ENCODE measurements at places on chromosomes 16 and 17. TPM values are rescaled to one million over a fixed set of nuclear protein-coding genes. Genes with fewer than 3 reads are reported as not detected.
A peak's percentile ranks its signal among the peaks of the same experiment; 100 is the strongest.

DOC2A gene
- total RNA-seq: 1.8 TPM

NUDT7 gene
- total RNA-seq: 8.0 TPM

HOXB8 gene
- total RNA-seq: not detected

IL34 gene
- not detected for total RNA-seq

CACNB1 gene
- total RNA-seq: 13.1 TPM

NPIPB2 gene
- 4.9 TPM for total RNA-seq

NPIPA1 gene
- 76.9 TPM for total RNA-seq

EARS2 gene
- total RNA-seq: 29.1 TPM

PRKCB gene
- total RNA-seq: 101 TPM

GPR142 gene
- total RNA-seq: not detected

NHLRC4 gene
- total RNA-seq: 0.72 TPM

DNA sequence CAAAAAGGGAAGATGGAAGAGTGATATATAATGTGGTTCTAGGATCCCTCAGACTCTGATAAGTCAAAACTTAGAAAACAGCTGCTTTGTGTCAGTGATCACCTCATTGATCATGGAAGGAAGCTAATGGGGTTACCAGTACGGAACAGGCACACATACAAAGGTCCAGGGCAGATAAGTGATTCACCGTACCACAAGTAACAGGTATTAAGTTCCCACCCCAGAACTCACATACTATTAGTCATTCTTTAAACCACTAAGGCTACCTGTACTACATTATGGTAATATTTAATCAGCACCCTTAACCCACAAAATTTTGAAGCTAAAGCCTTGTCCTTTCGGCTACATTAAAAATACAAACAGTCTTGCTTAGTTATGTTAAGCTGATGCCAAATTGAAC, 17.4 kb downstream of the RNF43 start:
- H3K36me3 ChIP-seq: no peaks in the 10 kb centered on the region
- no peaks in the 10 kb centered on the region for H3K27me3 ChIP-seq
- H3K4me1 ChIP-seq: peaks cover 8% of the 10 kb centered on the region
- no peak overlapping the region for H3K4me3 ChIP-seq

GRCh38 chr16:25372716-25373115, 115.1 kb upstream of the ZKSCAN2 start:
- H3K4me3 ChIP-seq: no peak overlapping the region
- H3K36me3 ChIP-seq: no peaks in the 10 kb centered on the region
- no peaks in the 10 kb centered on the region for H3K4me1 ChIP-seq
- DNase-seq: no peak

- H3K27me3 ChIP-seq: no peaks in the 10 kb centered on the region
- no peak overlapping the region for H3K4me3 ChIP-seq
- DNase-seq: no peak
Measured at GRCh38 chr17:7468804-7469389, 10.5 kb downstream of the ZBTB4 start.

DNA sequence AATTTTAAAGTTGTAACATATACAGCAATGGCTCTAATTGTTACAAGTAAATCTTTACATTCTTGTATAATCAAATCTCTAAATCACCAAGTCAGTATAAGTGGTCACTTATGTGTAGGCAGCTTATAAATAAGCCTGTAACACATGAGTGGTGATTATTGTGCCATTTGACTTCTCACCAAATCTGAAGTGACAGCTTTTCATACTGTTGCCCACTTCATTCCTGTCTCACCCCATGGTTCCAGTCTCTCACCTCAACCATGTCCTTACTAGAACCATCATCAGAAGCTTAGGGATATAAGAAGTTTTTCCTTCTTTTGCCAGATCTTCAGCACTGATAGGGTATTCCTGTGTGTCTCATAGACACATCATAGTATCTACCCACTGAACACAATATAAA, 23.5 kb downstream of the TNRC6A start:
- H3K27ac ChIP-seq: peak overlapping the region; percentile 85
- no peak overlapping the region for H3K4me3 ChIP-seq
- no peaks in the 10 kb centered on the region for H3K27me3 ChIP-seq
- H3K4me1 ChIP-seq: peaks cover 61% of the 10 kb centered on the region
- peaks cover 20% of the 10 kb centered on the region for H3K36me3 ChIP-seq

- no peak overlapping the region for H3K27ac ChIP-seq
- H3K36me3 ChIP-seq: no peaks in the 10 kb centered on the region
- DNase-seq: no peak
- H3K4me3 ChIP-seq: no peak overlapping the region
Measured at GRCh38 chr16:57693550-57693949, 1.1 kb upstream of the DRC7 start.

GRCh38 chr16:85402910-85403692, 210.0 kb upstream of the GSE1 start:
- peak overlapping the region; percentile 69 for H3K27ac ChIP-seq
- H3K36me3 ChIP-seq: no peaks in the 10 kb centered on the region
- no peaks in the 10 kb centered on the region for H3K27me3 ChIP-seq
- peaks cover 4% of the 10 kb centered on the region for H3K4me1 ChIP-seq
- DNase-seq: peak; percentile 71

GRCh38 chr17:42399121-42399520, 10.9 kb upstream of the STAT3 start:
- H3K36me3 ChIP-seq: no peaks in the 10 kb centered on the region
- no peak overlapping the region for H3K4me3 ChIP-seq
- no peak overlapping the region for H3K27ac ChIP-seq

DNA sequence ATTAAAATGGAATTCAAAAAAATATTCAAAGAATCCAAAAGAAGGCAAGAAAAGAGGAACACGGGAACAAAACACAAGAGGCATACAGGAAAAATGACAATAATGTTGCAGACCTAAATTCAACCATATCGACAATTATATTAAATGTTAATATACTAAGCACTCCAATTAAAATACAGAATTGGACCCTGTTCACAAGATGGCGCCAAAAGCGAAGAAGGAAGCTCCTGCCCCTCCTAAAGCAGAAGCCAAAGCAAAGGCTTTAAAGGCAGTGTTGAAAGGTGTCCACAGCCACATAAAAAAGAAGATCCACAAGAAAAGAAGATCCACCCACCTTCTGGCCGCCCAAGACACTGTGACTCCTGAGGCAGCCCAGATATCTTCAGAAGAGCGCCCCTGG, 6.3 kb upstream of the XAF1 start:
- DNase-seq: peak; percentile 24
- no peaks in the 10 kb centered on the region for H3K36me3 ChIP-seq
- H3K27ac ChIP-seq: no peak overlapping the region
- H3K4me1 ChIP-seq: peaks cover 19% of the 10 kb centered on the region

DNA sequence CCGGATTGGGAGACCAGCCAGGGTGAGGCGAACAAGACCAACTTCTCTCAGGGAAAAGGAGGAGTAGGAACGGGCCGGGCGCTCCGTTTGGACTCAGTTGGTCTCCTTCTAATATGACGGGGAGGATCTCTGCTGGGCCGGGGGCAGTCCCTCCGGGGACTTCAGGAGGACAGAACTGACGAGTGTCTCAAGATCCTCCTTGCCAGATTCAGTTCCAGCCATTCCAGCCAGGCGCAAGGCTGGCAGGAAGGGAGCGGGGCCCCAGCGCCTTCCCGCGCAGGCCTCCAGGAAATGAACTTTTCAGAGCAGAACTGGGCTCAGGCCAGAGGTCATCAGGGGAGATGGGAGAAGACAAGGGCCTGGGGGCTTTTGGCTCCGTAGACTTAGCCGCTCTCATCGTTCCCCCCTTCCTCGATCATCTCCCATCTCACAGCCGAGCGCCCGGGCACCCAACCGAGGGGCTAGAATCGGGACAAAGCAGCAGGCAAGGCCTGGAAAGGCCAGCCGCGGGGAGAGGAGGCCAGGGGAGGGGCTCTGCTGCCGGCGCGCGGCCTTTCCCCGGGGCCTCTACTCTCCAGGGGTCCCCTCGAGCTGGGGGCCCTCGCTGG, 1.6 kb downstream of the ZNF423 start:
- no peak overlapping the region for H3K27ac ChIP-seq
- H3K36me3 ChIP-seq: no peaks in the 10 kb centered on the region
- H3K4me1 ChIP-seq: peaks cover 3% of the 10 kb centered on the region
- peaks cover 31% of the 10 kb centered on the region for H3K27me3 ChIP-seq
- DNase-seq: no peak
- H3K4me3 ChIP-seq: peak overlapping the region; percentile 43

DNA sequence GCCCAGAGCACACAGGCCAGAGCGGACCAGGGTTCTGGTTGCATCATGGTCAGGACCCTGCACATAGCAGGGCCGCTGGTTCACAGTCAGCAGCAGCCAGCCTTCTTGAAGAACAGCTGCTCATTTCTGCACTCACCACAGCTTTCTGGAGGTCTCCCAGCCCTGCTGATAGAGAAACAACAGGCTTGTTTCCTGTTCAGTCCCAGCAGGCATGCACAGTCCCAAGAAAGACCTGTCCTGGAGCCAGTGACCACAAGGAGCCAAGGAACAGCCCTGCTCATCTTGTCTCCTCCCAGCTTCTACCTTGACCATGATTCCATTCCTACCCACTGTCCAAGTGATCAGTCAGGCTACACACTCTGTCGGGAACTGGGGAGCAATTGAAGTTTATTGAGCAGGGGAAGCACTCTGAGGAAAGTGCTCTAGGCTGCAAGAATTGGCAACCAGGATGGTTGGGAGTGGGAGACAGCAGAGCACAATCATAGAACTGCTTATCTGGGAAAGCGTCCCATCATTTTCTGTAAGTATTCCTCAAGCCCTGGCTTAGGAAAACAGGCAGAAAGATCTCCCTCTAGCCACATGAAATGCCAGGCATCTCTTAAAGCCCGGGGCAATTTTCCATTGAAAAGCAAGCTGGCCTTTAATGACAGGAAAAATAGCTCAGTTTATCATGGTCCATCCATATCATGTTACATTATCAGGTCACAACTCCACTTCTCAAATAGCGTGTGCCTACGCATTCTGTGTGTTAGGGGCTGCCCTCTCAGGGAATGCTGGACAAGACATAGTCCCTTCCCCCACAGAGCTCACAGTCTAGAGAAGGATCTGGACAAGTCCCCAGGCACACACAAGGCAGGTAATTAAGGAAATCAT, 155.4 kb upstream of the FOXF1 start:
- DNase-seq: no peak
- peaks cover 22% of the 10 kb centered on the region for H3K27me3 ChIP-seq
- H3K4me1 ChIP-seq: no peaks in the 10 kb centered on the region
- H3K4me3 ChIP-seq: no peak overlapping the region
- no peak overlapping the region for H3K27ac ChIP-seq
- no peaks in the 10 kb centered on the region for H3K36me3 ChIP-seq

DNA sequence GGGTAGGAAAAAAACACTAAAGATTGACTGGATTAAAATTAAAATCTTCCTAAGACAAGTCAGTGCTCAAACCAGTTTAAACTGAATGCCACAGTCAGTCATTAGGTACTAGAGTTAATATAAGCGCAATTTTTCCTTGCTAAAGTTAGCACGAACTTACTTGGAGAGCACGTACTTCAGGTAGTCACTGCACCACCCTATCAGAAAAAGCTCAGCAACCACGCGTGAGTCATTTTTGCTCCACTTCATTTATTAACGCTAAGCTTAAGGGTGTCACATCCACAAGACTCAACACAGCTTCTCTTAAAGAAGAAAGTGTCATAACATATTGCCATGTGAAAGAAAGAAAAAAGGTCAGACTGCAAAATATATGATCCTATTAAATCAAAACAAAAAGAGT, 53.1 kb downstream of the TEX2 start:
- H3K4me3 ChIP-seq: no peak overlapping the region
- no peaks in the 10 kb centered on the region for H3K27me3 ChIP-seq
- DNase-seq: peak; percentile 21
- no peak overlapping the region for H3K27ac ChIP-seq
- H3K36me3 ChIP-seq: peaks cover 31% of the 10 kb centered on the region

GRCh38 chr17:17164676-17165075, 41.5 kb downstream of the PLD6 start:
- no peak overlapping the region for H3K27ac ChIP-seq
- no peaks in the 10 kb centered on the region for H3K27me3 ChIP-seq
- H3K36me3 ChIP-seq: peaks cover 13% of the 10 kb centered on the region
- no peak for DNase-seq

DNA sequence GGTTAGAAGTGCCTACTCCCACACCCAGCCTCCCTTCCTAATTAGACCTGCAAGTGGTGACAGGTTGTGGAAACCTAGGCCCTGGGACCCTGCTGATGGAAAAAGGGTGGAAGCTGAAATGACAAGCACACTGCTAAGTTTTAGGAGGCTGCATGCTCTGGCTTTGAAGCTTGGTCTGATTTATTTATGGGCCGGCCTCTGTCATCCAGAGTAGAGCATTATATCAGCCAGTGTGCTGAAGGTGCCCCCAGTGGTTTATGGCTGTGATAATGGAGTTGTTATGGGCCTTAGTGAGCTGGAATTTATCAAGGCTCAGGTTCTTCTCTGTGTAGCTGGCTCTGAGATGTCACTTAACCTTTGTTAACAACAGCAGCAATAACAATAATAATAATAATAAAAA, 142.6 kb downstream of the UTP18 start:
- no peak overlapping the region for H3K27ac ChIP-seq
- DNase-seq: no peak
- no peak overlapping the region for H3K4me3 ChIP-seq
- H3K4me1 ChIP-seq: no peaks in the 10 kb centered on the region

DNA sequence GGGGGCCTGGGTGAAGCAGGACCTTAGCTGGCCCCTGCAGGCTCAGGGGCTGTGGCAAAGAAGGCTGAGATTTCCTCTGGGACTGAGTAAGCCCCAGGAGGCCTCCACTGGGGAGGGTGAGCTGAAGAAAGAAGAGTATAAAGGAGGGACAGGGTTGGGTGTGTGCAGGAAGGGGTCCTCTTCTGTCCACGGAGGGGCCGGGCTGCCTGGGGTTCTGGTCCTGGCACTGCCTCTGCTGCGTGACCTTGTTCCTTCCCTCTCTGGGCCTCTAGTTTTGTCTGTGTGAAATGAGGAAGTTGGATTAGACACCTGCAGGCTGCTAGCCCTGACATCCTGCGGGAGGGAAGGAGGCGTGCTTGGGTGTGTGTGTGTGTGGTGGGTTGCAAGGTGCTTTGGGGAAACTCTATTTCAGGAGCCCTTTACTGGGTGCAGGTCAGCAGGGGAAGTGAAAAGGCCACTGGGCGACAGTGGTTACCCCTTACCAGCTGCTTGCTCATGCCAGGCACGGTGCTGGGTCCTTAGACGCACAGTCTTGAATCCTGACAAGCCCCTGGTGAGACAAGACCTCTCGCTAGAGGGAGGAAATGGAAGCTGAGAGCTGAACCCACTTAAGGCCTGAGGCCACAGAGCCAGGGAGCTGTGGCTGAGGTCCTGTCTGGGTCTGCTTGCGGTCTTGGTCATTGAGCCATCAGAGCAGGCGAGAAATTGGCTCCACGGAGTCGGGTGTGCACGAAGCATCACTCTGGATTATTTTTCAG, 60.7 kb downstream of the OR1D5 start:
- peaks cover 21% of the 10 kb centered on the region for H3K4me1 ChIP-seq
- peak; percentile 10 for DNase-seq
- H3K36me3 ChIP-seq: no peaks in the 10 kb centered on the region
- no peak overlapping the region for H3K4me3 ChIP-seq
- H3K27ac ChIP-seq: no peak overlapping the region

Measured in activated CD8-positive, alpha-beta T cell treated with anti-CD3 and anti-CD28 coated beads for 36 hours (primary cell).